ENCODE measurements at places on chromosomes 16 and 17.

DNA sequence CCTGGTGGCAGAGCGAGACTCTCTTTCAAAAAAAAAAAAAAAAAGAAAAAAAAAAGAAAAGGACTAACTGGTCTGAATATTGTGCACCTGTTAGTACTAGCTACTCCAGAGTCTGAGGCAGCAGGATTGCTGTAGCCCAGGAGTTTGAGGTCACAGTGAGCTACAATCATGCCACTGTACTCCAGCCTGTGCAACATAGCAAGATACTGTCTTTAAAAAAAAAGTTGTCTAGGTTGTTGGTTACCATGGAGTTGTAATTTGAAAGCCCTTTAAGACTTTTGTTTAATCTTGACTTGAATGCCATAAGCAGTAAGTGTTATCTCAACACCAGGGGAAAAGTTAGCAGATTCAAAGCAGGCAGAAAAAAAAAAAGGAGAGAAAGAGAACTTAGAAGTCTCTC, 10.9 kb upstream of the C16orf54 start:
- no peak for DNase-seq

GRCh38 chr17:48095611-48096010, 5.7 kb downstream of the CBX1 start:
- DNase-seq, result no peak

GRCh38 chr16:9500872-9501271, 409.4 kb downstream of the HAPSTR1 start:
- no peak for DNase-seq

- no peak for DNase-seq
Observed at GRCh38 chr17:67343237-67343636, 23.1 kb downstream of the PSMD12 start.

GRCh38 chr17:55305321-55306087, 40.7 kb downstream of the HLF start:
- DNase-seq, result no peak

GRCh38 chr16:12423131-12423530, 380.6 kb downstream of the CPPED1 start:
- DNase-seq, result no peak

DNA sequence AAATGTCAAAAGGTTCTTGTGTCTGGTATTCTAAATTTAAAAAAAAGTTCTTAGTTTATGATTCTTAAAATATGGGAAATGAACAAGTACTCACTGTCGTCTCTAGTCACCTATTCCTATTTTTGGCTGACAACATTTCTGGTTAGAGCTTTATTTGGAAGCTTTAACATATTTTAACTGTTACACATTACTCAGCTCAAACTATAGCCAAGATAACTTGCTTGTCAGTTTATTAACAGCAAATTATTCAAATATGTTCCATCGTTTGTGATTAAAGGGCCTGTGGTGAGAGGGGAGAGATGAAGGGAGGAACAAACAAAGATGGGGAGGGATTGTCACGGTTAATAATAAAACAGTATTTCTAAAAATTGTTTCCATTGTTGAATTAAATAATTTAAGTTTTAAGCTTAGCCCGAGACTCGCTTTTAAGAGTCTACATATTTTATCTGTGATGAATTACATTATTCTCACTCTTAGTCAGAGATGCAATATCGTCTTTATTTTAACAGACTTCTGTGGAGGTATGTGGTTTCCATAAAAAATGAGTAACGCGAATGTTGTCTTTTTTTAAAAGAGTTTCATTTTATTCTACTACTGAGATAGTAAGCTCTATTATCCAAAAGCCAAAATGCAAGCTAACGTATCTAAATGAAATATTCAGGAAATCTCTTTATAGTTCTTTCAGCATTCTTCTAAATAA, 321.9 kb upstream of the PMFBP1 start:
- DNase-seq, result no peak
